ENCODE measurements at places on chromosomes 16 and 17.

DNA sequence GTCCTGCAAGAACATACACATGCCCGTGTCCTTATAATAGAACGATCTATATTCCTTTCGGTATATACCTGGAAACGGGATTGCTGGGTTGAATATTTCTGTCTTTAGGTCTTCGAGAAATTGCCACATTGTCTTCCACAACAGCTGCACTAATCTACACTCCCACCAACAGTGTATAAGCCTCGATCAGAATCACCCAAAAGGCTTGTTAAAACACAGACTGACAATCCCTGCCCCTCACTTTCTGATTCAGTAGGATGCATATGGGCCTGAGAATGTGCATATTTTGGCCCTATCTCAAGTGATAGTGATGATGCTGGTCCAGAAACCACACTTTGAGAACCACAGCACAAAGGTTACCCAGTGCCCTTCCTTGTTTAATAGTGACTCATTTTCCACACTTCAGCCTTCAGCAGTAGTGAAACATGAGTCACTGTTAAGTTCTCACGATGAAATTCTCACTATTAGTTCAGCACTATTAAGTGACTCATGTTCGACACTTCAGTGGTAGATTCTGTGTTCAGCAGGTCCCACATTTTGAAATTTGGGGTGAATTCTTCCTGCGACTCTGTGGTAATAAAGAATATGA lies 215.6 kb downstream of the GRIN2A start:
- DNase-seq: no peak

DNA sequence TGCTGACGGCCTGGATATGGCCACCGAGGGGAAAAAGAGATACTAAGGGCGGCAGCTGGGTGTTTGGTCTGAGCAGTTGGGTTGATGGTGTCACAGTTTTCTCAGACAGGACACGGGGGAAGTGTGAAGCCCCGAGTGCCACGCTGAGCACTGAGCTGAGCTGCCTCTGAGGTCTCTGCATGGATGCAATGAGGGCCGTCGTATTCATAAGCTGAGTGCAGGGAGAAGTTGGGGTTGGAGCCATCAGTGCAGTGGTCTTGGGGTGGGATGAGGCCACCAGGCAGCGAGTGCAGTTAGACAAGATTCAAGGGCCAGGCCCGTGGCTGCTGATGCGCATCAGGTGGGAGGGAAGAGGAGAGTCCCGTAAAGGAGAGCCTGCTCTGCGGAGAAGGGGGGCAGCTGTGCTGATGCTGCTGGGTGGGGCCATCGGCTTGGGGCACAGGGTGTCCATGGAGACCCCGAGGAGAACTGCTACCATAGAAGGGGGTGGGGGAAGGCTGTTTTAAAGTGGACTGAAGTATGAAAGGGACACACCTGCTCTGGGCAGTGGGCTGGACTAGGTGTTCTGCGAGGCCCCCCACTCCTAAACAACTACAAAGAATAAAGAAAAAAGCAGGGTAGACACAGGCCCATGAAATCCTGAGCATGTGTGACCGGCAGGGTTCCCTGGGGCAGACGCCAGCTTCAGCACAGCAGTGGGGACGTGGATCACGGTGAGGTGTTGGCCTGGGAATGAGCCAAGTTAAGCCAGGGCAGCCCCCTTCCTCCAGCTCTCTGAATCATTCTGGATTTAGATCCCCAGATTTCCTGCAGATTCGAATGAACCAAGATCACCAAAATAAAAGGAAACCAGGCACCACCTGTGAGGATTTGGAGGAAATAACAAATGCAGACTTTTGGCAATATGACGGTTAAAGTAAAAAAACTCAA lies 19.7 kb downstream of the IL34 start:
- DNase-seq: no peak

GRCh38 chr16:22402191-22402590 lies 27.8 kb upstream of the CDR2 start:
- DNase-seq: no peak

- DNase-seq: no peak
These were observed 56.1 kb downstream of the BANP start for GRCh38 chr16:88007321-88007731.

- DNase-seq: no peak
These were observed 4.9 kb upstream of the NDRG4 start for GRCh38 chr16:58494981-58495520.
